ENCODE measurements at places on chromosomes 1 and 21. TPM values are rescaled to one million over a fixed set of nuclear protein-coding genes. Genes with fewer than 3 reads are reported as not detected.

The AMIGO1 gene
- 8.2 TPM for total RNA-seq

The C1orf56 gene
- 2.0 TPM for total RNA-seq

The EXO5 gene
- total RNA-seq = 28.5 TPM

The IGSF21 gene
- total RNA-seq = 31.0 TPM

The LORICRIN gene
- not detected for total RNA-seq

The INTS3 gene
- total RNA-seq = 29.8 TPM

The OR10Z1 gene
- not detected for total RNA-seq

The FNDC5 gene
- 15.5 TPM for total RNA-seq

DNA sequence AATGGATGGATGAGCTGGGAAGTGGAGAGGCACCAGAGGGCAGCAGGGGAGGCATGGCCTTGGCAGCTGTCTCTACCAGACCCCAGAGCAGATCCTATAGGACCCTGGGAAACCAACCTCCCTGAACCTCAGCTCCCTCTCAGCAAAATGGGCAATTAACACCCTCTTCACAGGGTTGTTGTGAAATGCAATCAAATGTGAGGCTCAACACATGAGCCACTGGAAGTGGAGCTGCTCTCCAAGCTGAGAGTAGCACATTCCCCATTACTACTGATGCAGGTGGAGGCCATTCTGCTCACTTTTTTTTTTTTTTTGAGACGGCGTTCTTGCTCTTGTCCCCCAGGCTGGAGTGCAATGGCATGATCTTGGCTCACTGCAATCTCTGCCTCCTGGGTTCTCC is 6.5 kb upstream of the SYNC start:
- no peak for DNase-seq

GRCh38 chr1:37151789-37152188 is 117.5 kb upstream of the GRIK3 start:
- no peak for DNase-seq

GRCh38 chr1:151972542-151973248 is 21.0 kb downstream of the S100A10 start:
- peak; percentile 36 for DNase-seq

DNA sequence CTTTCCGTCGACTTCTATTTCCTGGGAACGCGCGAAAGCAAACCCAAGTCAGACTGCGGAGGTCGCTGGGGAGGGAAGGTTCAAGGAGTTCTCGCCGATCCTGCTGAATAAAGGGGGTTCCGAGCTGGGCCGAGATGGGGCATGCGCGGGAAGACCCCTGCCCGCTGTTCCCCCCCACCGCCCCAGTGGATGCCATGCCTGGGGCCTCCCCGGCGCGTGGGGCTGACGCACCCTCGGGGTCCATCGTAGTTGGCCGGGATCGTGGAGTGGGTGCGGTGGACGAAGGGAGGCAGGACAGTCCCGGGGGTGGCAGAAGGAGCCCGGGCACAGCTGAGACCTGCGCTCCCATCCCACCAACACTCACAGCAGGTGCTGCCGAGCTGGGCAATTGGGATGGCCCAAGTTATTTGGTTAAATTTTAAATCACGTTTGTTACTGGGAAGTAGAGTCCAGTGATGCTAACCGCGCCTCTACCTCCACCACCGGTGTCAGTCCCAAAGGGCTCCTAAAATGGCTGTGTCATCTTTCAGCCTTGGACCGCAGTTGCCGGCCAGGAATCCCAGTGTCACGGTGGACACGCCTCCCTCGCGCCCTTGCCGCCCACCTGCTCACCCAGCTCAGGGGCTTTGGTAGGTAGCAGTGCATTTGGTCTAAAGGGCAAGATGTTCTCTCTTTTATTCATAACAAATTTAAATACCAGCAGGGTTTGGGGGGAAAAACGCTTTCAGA is 801 bp downstream of the MX1 start:
- no peak for DNase-seq

DNA sequence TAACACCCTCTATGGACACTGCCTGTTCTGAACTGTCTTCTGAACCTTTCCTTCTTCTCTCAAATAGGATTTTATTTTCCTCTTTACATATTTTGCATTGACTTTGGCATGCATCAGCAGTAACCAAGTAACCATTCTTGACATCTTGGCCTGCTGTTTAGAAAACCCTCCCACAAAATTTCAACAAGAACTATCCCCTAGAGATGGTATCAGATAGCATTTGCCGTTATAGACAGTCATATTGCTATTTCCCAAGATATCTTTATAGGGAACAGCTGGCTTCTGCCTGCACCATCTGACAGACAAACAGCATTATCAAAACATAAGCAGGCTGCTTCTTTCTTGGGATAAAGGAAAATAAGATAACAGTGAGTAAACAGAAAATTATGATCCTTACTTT is 54.7 kb downstream of the LHX8 start:
- no peak for DNase-seq

- no peak for DNase-seq
Observed at GRCh38 chr1:165112260-165112659, 244.3 kb downstream of the LMX1A start.

DNA sequence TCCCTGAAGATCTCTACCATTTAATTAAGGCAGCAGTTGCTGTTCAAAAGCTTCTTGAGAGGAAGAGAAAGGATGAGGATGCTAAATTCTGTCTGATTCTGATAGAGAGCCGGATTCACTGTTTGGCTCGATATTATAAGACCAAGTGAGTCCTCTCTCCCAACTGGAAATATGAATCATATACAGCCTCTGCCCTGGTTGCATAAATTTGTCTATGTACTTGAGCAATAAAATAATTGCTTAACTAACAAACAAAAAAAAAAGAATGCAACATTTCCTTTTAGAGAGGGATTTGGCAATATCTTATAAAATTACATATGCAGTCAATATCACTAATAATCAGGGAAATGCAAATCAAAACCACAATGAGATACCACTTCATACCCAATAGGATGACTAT is 26.8 kb downstream of the ALDH9A1 start:
- no peak for DNase-seq

DNA sequence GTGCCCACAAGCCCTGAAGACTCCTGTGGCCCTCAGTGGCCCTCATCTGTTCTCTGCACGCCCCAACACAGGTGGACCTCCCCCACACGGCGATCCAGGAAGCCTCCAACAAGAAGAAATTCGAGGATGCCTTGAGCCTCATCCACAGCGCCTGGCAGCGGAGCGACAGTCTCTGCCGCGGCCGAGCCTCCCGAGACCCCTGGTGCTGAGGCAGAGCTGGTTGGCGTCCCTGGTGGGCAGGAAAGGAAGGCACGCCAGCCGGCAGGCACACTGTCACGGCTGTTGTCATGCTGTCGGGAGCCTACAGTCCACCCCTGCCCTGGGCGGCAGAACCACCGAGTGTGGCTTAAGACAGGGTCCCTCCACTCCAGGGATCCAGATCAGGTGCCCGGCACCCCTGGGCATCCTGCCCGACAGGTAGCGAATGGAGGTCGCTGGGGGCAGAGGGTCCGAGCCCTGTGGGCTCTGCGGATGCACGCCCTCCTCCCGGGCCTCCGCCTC is 2.3 kb upstream of the SLC25A34 start:
- DNase-seq = no peak

- no peak for DNase-seq
Observed at GRCh38 chr1:80837066-80837465, 963.7 kb upstream of the ADGRL2 start.

- no peak for DNase-seq
Observed at GRCh38 chr1:109193653-109194590, 19.8 kb upstream of the SARS1 start.

DNA sequence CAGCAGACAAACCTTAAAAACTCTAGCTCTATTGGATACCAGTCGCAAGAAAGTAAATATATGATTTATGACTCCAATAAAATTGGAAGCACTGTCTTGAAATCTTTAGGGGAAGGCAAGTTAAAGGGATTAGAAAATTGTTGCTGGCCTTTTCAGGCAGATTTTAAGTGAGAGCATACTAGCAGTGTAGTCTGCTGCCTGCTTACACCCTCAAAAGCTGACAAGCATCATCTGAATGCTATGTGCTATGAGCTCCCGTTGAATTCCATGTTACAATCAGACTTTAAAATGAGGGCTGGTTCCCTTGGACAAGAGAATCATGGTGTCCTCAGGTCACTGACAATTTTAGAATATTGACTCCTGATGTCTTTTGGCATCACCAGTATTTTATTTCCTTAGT is 271.1 kb upstream of the C1orf105 start:
- no peak for DNase-seq

DNA sequence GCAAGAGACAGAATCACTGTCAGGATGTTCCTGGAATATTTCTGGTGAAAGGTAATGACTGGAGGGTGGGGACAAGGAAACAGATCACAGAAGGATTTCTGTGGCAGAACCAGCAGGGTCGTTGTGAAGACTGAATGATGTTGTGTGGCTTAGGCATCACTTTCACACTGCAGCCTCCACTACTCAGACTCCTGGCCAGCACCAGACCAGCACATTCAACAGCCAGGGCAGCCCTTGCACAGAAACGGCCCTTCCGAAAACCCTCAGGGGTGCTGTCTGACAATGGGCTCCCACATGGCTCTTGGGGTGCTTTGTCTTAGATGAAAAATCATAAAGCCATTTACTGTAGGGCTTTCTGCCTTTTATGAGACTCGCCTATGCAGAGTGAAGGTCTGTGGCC is 3.8 kb upstream of the RAB7B start:
- no peak for DNase-seq

GRCh38 chr1:46150085-46150484 is 17.7 kb upstream of the PIK3R3 start:
- no peak for DNase-seq

- no peak for DNase-seq
Observed at GRCh38 chr1:94884106-94884505, 42.8 kb downstream of the CNN3 start.

DNA sequence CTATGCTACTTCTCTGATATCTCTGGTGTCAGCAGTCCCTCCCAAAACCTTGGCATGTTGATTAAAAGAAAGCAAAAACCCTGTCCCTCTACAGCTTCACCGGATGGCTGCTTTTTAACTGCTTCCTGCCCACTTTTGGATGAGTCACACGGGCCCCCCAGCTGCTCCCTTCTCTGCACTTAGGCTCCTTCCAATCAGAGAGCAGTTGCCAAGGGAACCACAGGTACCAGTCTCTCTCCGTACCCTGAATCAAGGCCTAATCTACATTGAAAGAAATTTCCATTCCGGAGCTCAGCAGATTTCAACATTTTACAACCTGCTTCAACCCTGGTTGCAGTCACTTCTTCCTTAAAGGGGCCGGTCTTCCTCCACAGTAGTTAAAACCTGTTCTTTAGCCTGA is 70.6 kb upstream of the GJB5 start:
- no peak for DNase-seq

- DNase-seq = no peak
Observed at GRCh38 chr1:203701606-203702005, 63.4 kb upstream of the LAX1 start.

DNA sequence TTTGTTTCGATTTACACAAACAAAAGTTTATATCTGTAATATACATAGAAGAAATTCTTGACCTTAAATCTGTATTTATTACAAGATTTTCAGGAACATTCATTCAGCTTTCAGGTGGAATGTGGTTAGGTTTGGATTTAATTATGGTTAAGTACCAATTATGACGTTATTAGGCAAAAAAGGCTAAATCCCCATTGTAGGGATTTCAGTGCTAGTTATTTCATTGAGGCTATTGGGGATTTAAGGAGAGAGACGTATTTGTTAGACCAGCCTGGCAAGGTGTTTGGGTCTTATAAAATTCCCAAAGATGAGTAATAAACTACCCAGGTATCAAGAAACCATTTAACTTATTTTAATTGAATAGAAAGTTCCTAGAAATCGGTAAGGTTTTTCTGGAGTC is 26.0 kb downstream of the PRKAA2 start:
- DNase-seq = no peak

DNA sequence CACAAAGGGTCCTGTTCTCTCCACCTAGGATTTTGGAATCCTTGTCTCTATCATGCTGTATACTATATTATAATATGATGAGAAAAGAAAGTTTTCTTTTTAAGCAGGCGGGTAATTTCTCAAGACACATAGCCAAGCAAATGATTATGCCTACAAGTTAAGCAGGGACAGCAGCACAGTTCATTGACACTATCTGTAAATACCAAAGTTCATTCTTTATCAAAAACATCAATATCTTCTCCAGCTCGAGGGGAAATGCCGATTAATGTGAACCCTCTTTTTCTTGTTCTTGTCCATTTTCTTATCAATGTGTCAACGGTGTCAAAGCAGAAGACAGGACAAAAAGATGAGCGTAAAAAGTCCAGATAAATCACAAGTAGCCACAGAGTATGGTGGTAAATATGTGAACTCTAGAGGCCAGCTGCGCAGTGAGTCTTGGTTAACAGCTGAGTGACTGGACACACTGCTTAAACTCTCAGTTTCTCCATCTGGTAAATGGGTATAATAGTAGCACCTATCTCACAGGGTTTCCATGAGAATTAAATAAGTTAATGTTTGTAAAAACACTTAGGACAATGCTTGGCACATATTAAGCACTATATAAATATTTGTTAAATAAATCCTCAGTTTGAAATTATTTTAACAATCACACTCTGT is 30.9 kb downstream of the LPAR3 start:
- no peak for DNase-seq

DNA sequence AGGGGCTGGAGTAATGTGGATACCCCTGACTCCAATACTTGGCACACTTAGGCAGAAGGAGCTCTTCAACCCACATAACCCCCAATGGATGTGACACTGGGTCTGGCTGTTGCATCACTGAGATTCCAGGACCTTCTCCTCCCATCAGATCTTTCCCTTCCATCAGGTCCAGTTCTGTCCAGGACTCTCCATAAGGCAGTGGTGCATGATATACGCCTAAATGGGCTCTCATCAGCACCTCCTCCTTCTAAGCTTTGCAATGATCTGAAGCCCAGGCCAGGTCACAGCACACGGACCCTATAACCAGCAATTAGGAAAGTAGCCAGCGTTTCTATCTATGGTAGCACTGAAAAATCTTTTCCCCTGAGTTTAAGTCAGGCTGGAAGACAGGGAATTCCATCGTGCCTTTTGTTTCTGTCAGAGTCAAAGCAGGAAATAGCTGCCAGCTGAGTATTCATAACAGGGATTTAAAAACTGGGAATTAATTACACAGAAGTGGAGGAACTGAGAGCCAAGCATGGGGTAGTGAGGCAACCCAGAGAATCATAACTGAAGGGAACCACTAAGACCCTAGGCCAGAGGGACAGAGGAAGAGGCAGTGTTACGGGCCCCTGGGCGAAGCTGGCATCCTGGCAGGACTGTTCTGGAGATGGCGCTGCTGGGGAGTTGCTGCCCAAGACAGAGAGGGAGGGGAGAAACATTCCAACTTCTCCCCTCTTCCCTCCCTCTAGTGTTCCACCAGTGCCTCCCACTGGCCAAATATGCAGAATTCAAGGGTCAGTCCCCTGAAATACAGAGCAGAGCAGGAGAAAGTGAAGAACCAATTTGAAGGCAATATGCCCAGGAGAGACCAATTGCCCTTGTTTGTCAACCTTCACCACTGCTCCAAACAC is 37.5 kb upstream of the HOOK1 start:
- no peak for DNase-seq

- DNase-seq = no peak
Observed at GRCh38 chr1:205493241-205494085, 11.0 kb upstream of the CDK18 start.

DNA sequence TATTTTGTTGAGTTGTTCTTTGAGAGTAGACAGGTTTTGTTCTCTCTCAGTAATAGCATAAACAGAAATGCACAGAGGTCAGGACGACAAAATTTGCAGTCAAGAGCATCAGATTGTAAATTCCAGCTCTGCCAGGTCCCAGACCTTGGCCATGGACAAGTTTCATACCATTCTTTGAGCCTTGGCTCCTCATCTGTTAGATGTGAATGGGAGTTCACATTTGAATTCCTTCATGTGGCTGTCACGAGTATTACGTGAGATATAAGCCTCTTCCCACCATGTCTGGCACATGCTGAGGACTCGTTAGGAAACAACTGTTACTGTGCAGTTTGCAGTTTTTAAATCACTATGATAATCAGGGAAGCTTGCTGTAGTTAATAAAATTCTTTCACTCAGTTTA is 93.2 kb upstream of the KCTD3 start:
- DNase-seq = no peak
